B cell (primary cell): ENCODE measurements at places on chromosomes 6 and 20.

- no peak for DNase-seq
Observed at GRCh38 chr6:98871057-98871456, 36.7 kb downstream of the POU3F2 start.

- DNase-seq = no peak
Observed at GRCh38 chr6:90144928-90145555, 151.6 kb downstream of the BACH2 start.

DNA sequence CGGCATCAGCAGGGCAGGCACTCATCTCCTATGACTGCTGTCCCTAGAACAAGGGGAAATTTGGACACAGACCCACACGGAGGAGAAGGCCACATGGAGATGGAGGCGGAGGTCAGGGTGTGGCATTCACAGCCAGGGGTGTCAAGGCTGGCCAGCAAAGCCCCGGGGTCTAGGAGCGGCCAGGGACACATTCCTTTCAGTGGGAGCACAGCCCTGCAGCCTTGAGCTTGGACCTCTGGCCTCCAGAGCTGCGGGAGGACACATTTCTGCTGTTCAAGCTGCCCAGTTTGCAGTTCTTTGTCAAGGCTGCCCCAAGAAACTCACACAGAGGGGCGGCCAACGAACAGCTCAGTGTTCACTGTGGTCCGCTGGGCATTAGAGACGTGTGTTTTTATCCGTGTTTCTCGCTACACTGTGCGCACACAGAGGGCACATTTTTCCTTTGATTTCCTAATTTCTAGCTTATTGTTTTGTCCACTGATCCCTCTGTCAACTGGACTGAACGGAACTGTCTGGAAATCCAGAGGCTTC is 93.4 kb upstream of the MPC1 start:
- no peak for DNase-seq

- DNase-seq = peak; percentile 54
Observed at GRCh38 chr6:111750753-111751673, 122.2 kb downstream of the FYN start.

- DNase-seq = no peak
Observed at GRCh38 chr20:18743665-18744440, 69.7 kb upstream of the SCP2D1 start.

DNA sequence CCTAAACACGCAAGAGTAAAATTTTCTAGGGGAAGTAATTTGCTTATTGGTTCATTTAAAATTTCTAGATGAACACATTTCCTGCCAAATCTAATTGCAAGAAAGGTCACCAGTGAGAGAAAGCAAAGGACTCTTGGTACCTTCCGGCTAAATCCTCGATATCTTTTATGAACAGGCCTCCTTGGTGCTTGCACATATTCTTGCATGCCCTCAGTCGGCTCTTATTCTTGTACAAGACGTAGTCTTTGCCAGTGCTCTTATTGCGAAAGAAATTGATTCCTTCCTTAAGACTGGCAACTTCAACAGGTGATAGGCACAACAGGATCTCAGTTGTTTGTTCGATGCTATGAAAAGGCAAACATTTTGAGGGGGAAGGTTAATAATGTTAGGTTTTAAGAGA is 141.7 kb upstream of the CARMIL1 start:
- DNase-seq = peak; percentile 47

- no peak for DNase-seq
Observed at GRCh38 chr6:115819506-115819905, 241.2 kb downstream of the FRK start.

- no peak for DNase-seq
Observed at GRCh38 chr6:132893772-132894490, 79.6 kb downstream of the RPS12 start.

GRCh38 chr20:25316506-25317190 is 68.8 kb downstream of the PYGB start:
- no peak for DNase-seq
